NCI-H2227 treated with DMSO at 0.1 percent for 48 hours (cell line): ENCODE measurements at places on chromosomes 4 and X.

- DNase-seq = no peak
These were observed 17.4 kb upstream of the RAB40A start for GRCh38 chrX:103536732-103537131.

DNA sequence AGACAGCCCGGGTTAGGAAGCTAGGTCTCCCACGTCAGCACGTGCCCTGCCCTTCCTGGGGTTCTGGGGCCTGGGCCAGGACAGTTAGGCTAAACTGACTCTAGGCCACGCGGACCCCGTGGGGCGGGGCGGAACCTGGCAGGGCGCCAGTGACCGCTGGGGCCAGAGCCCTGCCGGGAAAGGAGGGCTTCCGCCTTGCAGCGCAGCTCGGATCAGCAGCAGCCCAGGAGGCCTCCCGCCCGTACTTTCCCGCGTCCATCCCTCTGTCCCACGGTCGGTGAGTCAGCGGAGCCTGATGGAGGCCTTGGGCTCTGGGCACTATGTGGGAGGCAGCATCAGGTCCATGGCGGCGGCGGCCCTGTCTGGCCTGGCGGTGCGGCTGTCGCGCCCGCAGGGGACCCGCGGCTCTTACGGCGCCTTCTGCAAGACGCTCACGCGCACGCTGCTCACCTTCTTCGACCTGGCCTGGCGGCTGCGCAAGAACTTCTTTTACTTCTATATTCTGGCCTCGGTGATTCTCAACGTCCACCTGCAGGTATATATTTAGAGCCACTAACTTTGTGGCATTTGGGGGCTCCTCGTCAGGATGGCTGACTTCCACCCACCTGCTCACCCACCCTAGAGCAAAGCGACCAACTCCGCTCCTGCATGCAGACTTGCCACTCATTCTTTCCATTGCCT is at the start of gene SMIM10:
TSS of gene SMIM10 (plus strand) at position 191 of the 681 bp plus-strand sequence. CDS start at position 296, 105 bp downstream.
- peak; percentile 58 for DNase-seq

- no peak for DNase-seq
These were observed 310.9 kb downstream of the MID1IP1 start for GRCh38 chrX:39112143-39112542.

GRCh38 chrX:145818186-145819113 is 821 bp downstream of the SLITRK2 start:
- no peak for DNase-seq

GRCh38 chr4:79206660-79207059 is 119.2 kb downstream of the NAA11 start:
- DNase-seq = no peak

- no peak for DNase-seq
These were observed 180.3 kb upstream of the GATB start for GRCh38 chr4:151940926-151941617.

DNA sequence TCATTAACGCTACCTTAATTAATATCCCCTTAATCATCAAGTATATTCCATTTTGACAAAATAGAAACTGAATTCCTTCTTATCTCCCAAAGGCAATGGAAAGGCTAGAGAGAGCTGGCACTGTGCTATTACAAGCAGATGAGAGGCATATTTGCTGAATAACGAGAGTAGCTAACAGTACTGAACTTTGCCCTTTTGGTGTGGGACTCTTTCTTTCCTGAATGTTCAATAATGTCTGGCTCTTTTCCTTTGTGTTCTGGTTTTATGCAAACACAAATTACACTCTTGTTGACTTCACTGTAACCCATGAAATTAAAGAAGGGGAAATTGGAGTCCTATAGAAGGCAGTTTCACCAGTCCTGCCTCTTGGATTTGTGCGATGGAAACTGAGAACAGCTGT is 63.5 kb downstream of the SHROOM3 start:
- no peak for DNase-seq

DNA sequence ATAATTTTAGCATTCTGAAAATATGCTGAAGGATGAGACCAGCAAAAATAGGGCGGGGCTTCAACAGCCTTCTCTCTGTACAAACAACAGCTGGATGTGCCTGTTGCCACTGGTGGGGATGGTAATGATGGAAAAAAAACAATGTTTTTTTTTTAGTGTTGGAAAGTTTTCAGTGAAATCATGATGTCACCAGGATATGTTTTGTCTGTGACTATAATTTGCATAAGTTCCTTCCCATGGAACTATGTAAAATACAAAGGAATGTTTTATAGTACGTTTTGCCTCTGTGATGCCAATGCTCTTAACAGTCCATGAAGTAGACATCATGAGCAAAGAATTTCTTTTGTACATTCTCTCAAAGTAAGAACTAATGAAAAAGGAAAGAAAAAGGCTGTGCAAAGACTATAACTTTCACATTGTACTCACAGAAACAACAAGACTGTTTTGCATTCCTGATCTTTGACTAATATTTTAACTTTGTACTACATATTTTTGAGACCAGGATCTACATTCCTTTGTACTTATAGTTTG is 589.7 kb downstream of the SPRY1 start:
- no peak for DNase-seq

GRCh38 chrX:6071731-6072130 is 156.9 kb downstream of the NLGN4X start:
- DNase-seq = no peak

DNA sequence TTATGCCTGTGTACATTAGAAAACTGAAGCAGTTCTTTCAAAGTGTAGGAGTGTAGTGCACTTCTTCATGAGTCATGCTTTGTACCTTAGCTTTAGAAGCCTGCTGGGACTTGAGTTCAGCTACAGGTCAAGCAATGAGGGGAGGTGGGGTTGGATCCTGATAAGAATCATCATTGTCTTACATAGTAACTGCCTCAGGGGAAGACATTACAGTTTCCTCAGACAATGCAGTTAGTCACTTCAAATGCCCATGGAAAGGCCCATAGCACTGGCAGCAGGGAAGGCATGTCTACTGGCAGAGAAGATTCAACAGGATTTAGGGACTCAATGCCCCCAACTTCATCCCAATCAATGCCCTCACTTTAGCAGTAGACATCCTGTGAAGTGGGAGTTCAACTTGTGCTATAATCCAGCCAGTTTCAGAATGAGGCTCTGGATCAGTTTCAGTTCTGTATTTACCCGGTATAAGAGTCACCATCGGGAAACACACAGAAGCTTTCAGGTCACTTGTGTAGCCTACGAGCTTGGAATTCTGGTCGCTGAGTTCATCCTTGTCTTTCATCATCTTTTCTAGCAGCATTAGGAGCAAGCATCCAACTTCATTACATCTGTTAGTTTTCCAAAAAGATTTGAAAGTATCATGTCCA is 1216.5 kb downstream of the RAPGEF2 start:
- no peak for DNase-seq

GRCh38 chrX:109440475-109440874 is 41.4 kb downstream of the GUCY2F start:
- DNase-seq = no peak

GRCh38 chrX:133983256-133983973 is 2.0 kb downstream of the GPC3 start:
- no peak for DNase-seq

GRCh38 chr4:105471566-105472176 is 2.2 kb downstream of the PPA2 start:
- peak; percentile 31 for DNase-seq

- DNase-seq = no peak
These were observed 2707.5 kb downstream of the PCDH7 start for GRCh38 chr4:33427676-33428075.

GRCh38 chr4:78247536-78248285 is 190.6 kb downstream of the FRAS1 start:
- no peak for DNase-seq

DNA sequence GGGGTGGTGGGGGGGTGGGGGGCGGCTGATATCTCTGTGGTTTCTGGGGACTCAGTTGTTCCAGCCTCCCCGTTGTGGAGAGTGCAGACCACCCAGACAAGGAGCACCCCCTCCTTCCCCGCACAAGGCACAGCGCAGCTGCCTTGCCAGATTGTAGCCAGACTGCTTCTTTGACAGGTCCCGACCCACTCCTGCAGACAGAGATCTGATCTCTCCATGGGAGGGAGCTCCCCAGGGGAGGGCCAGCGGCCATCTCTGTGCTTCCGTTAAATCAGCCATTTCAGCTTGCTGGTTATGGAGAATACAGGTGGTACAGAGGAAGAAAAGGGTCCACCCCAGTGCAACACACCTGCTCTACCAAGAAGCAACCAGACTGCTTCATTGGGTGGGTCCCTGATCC is 80.8 kb downstream of the FGF16 start:
- no peak for DNase-seq

- DNase-seq = no peak
These were observed 13.3 kb downstream of the GRID2 start for GRCh38 chr4:92317047-92317446.
